Adrenal gland (tissue), 19 donors: ENCODE measurements at places on chromosomes 2 and 18. TPM values are rescaled to one million over a fixed set of nuclear protein-coding genes. Genes with fewer than 3 reads are reported as not detected.

Gene ZNF516
- total RNA-seq = 38.2 TPM

Gene UGT1A10
- total RNA-seq = not detected

Gene TMEM127
- 64.2 TPM for total RNA-seq

Gene SERPINB7
- not detected for total RNA-seq

Gene SOX11
- total RNA-seq = not detected

Gene KCNS3
- 1.3 TPM for total RNA-seq

Gene BMP10
- not detected for total RNA-seq

DNA sequence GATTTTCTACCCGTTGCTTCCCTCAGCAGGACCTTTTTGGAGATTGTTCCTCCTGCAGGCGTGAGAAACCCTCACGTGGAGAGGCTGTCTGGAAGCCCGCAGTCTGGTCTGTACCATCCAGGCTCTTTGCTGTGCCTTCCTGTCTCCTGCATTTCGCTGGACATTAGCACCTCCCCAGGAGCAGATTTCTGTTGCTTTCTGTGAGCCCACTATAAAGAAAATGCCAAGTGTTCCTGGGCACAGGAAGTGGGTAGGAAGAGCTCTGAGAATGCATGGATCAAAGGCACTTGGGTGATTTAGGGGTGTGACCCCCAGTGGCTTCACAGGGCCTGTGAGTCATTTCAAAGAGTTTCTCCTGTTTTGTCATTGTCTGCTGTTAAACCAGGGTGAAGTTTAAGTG, 27.3 kb downstream of the SPTBN1 start:
- no peak overlapping the region for H3K4me3 ChIP-seq
- no peaks in the 10 kb centered on the region for H3K36me3 ChIP-seq
- peaks cover 60% of the 10 kb centered on the region for H3K4me1 ChIP-seq
- no peaks in the 10 kb centered on the region for H3K27me3 ChIP-seq

GRCh38 chr2:185130685-185131084, 532.4 kb downstream of the ZNF804A start:
- no peak for DNase-seq
- no peaks in the 10 kb centered on the region for H3K36me3 ChIP-seq
- no peaks in the 10 kb centered on the region for H3K4me1 ChIP-seq
- H3K4me3 ChIP-seq = no peak overlapping the region

GRCh38 chr2:95234816-95235215, 27.5 kb downstream of the ZNF892 start:
- no peaks in the 10 kb centered on the region for H3K4me1 ChIP-seq
- H3K4me3 ChIP-seq = no peak overlapping the region
- no peak for DNase-seq
- H3K27me3 ChIP-seq = no peaks in the 10 kb centered on the region
- H3K27ac ChIP-seq = no peak overlapping the region

- no peak for DNase-seq
- H3K27me3 ChIP-seq = no peaks in the 10 kb centered on the region
- peaks cover 12% of the 10 kb centered on the region for H3K4me1 ChIP-seq
- no peak overlapping the region for H3K4me3 ChIP-seq
- H3K36me3 ChIP-seq = no peaks in the 10 kb centered on the region
These were observed 3.1 kb upstream of the MATN3 start for GRCh38 chr2:20015482-20016083.

DNA sequence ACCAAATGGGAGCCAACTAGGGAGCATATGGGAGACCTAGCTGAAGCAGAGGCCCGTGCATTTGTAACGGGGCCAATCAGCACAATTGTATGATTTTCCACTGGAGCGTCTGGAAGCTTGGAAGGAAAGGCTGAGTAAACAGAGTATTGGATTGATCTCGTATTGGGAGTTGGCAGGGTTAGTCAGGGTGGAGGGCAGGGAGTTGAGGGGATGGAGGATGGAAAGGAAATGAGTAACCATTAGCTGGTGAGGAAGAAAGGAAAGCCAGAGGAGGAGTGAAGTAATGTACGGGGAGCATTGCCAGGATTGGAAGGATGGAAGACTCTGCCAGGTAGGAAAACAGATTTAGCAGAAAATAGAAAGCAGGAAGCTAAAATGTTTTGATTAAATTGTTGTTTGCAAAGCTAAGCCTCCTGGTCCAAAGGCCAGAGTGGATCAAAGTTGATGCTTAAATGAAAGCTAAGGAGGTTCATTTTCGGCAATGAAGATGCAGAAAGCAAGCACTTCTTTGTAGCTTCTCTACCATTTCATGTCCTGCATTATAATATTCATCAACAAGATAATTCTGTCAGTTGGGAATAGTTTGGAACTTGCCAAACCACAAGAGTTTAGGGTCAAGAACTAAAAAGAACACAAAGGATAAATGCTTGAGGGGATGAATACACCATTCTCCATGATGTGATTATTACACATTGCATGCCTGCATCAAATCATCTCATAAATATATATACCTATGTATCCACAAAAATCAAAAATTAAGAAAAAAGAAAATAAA, 75.6 kb upstream of the TTN start:
- H3K27me3 ChIP-seq = no peaks in the 10 kb centered on the region
- peaks cover 3% of the 10 kb centered on the region for H3K4me1 ChIP-seq
- H3K4me3 ChIP-seq = no peak overlapping the region

DNA sequence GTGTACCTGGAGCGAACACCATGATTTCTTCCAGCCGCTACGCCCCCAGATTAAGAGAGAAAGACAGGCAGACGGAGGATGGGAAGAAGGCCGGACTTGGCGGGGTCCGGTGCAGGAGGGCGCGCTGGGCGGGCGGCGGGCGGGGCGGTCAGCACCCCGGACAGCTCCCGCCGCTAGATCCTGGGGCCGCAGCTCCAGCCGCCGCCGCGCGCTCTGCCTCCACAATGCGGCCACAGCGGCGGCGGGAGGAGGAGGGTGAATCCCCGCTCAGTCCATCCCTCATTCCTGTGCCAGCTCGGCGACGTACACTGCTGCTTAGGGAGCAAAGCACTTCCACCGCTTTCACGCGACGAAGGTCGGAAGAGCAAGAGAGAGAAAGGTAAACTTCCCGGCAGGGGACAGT, at the start of gene AKAIN1:
AKAIN1 (minus strand) TSS at position 226 of the 403 bp plus-strand sequence; CDS start at position 22, 204 bp downstream.
- no peaks in the 10 kb centered on the region for H3K36me3 ChIP-seq
- H3K4me3 ChIP-seq = no peak within 1 kb of the TSS
- no peaks in the 10 kb centered on the region for H3K4me1 ChIP-seq
- H3K27ac ChIP-seq = no peak within 1 kb of the TSS
- peaks cover 32% of the 10 kb centered on the region for H3K27me3 ChIP-seq
- peak; percentile 60 for DNase-seq

DNA sequence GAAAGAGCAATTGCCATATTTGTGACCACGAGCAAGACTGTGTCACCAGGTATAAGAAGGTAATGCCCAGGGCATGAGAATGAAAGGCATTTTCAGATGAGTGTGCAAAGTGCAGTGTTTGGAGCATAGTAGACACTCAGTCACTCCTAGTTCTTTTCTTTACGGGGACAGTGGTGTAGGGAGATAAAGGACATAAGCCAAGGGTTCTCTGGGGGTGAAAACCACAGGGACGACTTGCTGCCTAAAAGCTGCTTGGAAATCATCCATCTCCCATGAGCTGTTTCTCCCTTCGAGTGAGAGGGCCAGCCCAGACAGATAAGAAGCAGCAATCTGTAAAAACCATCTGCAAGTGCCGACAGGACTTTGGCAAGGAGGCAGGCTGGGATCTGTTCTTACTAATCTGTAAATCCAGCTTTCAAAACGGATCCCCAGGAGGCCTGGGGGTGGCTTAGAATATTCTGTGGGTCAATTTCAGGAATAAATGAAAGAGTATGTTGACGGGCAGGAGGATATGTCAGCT, 221.6 kb downstream of the LPIN1 start:
- no peak overlapping the region for H3K27ac ChIP-seq
- H3K4me1 ChIP-seq = no peaks in the 10 kb centered on the region
- H3K36me3 ChIP-seq = no peaks in the 10 kb centered on the region
- H3K27me3 ChIP-seq = no peaks in the 10 kb centered on the region

DNA sequence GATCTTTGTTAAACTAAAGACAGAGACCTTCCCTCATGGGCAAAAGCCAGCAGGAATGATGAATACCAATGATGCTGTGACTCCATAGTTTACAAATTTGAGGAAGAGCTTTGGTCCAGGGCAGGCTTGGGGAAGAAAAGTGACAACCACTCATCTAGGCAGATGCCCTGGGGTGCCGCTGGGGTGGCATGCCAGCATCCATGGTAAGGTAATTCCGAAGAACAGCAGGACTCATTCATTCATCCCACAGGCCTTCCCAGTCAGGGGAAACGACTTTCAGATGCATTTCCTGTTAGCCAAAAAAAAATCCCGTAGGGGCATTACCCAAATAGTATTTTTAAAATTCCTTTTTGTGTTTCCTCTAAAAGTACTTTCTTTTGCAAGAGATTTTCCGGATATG, 180.7 kb upstream of the SERPINE2 start:
- H3K36me3 ChIP-seq = no peaks in the 10 kb centered on the region
- no peaks in the 10 kb centered on the region for H3K27me3 ChIP-seq
- DNase-seq = no peak
- no peak overlapping the region for H3K4me3 ChIP-seq

GRCh38 chr18:74506448-74507084, 10.4 kb downstream of the CNDP2 start:
- H3K4me1 ChIP-seq = no peaks in the 10 kb centered on the region
- H3K27ac ChIP-seq = no peak overlapping the region
- peaks cover 88% of the 10 kb centered on the region for H3K36me3 ChIP-seq
- H3K4me3 ChIP-seq = no peak overlapping the region

- H3K4me1 ChIP-seq = peaks cover 22% of the 10 kb centered on the region
- H3K36me3 ChIP-seq = no peaks in the 10 kb centered on the region
- no peaks in the 10 kb centered on the region for H3K27me3 ChIP-seq
These were observed 36.9 kb upstream of the PTMA start for GRCh38 chr2:231671270-231672050.

DNA sequence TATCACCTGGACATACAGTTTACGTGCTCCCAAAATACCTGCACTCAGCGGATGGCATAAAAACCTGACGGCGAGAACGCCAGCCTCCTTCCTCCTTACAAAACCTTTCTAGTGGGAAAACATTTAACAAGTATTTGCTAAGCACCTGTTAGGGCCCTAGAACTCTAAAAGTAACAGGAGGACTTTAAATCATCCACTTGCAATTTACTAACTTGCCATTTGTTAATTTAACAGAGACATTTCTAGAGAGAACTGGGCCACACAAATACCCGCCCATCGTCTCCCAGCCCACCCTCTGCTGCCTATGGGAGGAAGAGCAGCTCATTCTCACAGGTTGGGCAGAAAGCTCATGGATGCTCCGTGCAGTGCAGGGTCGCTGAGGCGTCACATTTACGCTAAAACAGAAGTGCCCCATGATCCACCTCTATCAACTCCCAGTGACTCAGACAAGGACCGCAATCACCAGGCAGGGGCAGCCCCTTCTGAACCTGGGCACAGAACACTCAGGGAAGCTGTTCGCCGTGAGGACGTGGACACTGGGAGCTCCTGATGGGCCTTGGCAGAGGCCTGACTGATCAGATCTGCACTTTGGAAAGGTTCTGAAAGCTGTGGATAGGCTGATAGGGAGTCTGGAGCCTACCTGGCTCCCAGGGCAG, 106.9 kb downstream of the HDAC4 start:
- H3K4me1 ChIP-seq = peaks cover 33% of the 10 kb centered on the region
- no peaks in the 10 kb centered on the region for H3K27me3 ChIP-seq
- no peak for DNase-seq
- H3K4me3 ChIP-seq = no peak overlapping the region
- peak overlapping the region; percentile 77 for H3K27ac ChIP-seq
- H3K36me3 ChIP-seq = no peaks in the 10 kb centered on the region

DNA sequence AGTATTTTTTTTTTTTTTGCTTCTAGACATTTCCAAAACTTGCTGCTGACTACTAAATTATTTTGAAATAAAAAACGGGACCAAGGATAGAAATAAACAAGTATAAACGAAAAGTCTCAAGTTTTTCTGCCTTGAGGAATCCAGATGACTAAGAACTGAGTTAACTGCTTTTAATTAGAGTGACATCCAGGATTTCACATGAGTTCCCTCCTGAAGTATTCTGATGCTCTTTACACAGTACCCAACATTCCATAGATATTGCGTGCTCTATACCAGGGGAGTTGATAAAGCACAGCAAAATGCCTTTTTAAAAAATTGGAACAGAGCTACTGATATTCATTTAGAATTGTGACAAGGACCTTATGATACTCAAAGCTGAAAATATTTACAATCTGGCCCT, 618.0 kb downstream of the CCDC85A start:
- H3K36me3 ChIP-seq = no peaks in the 10 kb centered on the region
- H3K4me3 ChIP-seq = no peak overlapping the region
- H3K4me1 ChIP-seq = no peaks in the 10 kb centered on the region
- DNase-seq = no peak
- no peak overlapping the region for H3K27ac ChIP-seq
- H3K27me3 ChIP-seq = no peaks in the 10 kb centered on the region

- H3K27me3 ChIP-seq = no peaks in the 10 kb centered on the region
- H3K36me3 ChIP-seq = no peaks in the 10 kb centered on the region
- DNase-seq = peak; percentile 15
- no peaks in the 10 kb centered on the region for H3K4me1 ChIP-seq
- no peak overlapping the region for H3K4me3 ChIP-seq
These were observed 339.8 kb downstream of the CYP26B1 start for GRCh38 chr2:71807581-71808451.

DNA sequence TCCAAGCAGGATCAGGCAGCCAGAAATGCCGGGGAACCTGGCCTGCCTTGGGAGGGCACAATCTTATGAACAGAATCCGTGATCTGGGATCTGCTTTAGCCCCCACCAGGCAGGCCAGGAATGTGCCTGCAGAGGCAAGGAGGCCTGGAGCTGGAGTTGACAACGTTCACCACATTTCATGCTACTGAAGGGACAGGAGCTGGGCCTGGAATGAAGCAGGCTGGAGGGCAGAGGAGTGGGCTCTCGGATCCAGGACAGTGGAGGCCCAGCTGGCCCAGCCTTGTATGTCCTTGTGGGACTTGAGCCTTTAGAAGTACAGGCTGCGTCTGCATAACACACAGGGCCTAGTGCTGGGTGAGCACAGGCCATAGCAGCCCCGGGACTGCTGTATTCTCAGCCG, 91.8 kb downstream of the KLHL29 start:
- DNase-seq = no peak
- no peak overlapping the region for H3K27ac ChIP-seq
- no peak overlapping the region for H3K4me3 ChIP-seq
- no peaks in the 10 kb centered on the region for H3K36me3 ChIP-seq
- H3K27me3 ChIP-seq = no peaks in the 10 kb centered on the region

- H3K27me3 ChIP-seq = no peaks in the 10 kb centered on the region
- H3K4me1 ChIP-seq = peaks cover 7% of the 10 kb centered on the region
- H3K27ac ChIP-seq = no peak overlapping the region
- H3K4me3 ChIP-seq = no peak overlapping the region
- H3K36me3 ChIP-seq = no peaks in the 10 kb centered on the region
- no peak for DNase-seq
These were observed 220.4 kb upstream of the FOSL2 start for GRCh38 chr2:28172114-28172898.

GRCh38 chr2:197297772-197298318, 12.7 kb downstream of the ANKRD44 start:
- no peaks in the 10 kb centered on the region for H3K36me3 ChIP-seq
- no peak overlapping the region for H3K27ac ChIP-seq
- H3K4me3 ChIP-seq = no peak overlapping the region
- no peaks in the 10 kb centered on the region for H3K27me3 ChIP-seq
- peaks cover 5% of the 10 kb centered on the region for H3K4me1 ChIP-seq
- DNase-seq = no peak

- H3K27ac ChIP-seq = no peak overlapping the region
- H3K36me3 ChIP-seq = no peaks in the 10 kb centered on the region
- H3K4me1 ChIP-seq = peaks cover 4% of the 10 kb centered on the region
- peaks cover 54% of the 10 kb centered on the region for H3K27me3 ChIP-seq
These were observed 17.3 kb downstream of the EN1 start for GRCh38 chr2:118830118-118830517.
